T follicular helper cell (primary cell): ENCODE measurements at places on chromosomes 11 and 22.

- no peak for DNase-seq
These were observed 14.4 kb downstream of the TIMP3 start for GRCh38 chr22:32815943-32816342.

- no peak for DNase-seq
These were observed 358.2 kb upstream of the PDGFD start for GRCh38 chr11:104522123-104522522.

DNA sequence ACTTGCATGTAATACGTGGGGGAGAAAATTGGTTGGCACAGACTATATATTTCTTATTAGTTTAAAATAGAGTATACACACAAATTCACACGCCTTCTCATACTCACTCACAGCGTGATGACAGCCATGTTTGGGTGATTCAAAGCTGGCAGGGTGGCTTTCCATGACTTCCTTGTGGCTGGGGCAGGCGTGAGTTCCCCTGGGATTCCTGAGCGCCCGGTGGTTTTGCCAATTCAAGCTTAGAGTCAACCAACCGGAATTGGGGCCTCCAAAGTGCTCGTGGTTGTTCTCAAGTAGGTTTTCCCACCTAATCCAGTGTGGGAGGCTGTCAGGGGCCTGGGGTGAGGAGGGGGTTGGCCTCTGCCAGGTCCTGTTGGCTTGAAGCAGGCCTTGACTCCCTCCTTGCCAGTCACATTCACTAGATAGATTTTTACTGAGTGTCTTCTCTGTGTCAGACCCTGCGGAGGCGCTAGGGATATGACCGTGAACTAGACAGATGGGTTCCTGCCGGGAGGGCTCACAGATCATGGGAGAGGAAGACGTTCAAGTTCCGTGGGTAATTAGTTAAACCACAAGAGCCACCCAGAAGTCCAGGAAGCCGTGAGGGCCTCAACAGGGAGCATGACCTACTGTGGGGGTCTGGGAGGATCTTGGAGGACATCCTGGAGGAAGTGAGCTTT is 11.5 kb downstream of the PKNOX2 start:
- DNase-seq = no peak

- DNase-seq = no peak
These were observed 2.6 kb downstream of the PGGHG start for GRCh38 chr11:291281-292210.

GRCh38 chr11:12007230-12007593 is 1.2 kb downstream of the DKK3 start:
- DNase-seq = no peak

GRCh38 chr22:44358709-44359440 is 46.1 kb upstream of the SHISAL1 start:
- no peak for DNase-seq

DNA sequence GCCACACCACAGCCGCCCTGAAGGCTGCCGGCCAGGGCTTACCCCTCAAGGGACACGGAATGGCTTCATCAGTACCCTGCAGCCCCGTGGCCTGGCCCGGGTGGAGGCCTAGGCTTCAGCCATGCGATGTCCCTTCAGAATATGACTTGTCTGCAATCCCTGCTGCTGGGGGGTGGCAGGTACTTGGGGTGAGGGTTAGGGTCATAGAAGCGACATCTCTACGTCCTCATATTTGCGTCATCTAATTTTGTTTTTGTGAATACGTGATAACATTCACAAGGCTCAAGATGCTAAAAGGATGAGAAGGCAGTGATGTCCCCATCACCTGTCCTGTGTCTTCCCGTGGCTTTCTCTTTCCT is 6.4 kb downstream of the CCND1 start:
- no peak for DNase-seq

DNA sequence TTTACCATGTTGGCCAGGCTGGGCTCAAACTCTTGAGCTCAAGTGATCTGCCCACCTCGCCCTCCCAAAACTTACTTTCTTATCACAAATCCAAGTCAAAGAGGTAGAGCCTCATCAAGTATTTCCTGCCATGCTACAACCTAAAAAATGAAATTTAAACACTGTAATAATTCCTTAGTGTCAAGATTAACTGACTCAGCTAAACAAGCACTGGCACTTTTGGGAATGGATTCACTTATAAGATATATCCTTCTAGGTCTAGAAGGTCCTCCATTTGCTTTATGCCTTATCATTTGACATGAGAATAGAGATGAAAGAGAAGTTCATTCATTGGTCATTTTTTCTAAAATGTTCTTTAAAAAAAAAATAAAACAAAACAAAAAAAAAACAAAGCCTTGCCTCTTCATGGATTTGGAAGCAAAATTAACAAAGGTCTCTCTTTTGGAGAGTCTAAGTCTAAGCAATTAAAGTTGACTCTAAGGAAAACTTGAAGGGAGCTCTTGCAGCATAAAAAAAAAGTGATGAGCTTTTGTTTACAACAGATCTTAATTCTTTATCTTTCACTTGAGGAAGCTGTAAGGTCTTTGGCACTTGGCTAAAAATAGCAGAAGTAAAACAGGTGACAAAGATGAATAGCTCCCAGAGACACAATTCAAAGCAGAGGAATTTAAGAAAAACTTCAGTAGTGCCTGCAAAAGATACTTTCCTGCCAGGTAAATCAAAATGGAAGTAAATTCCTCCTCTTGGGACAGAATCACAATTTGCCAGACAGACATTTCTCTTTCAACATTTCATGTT is 50.3 kb downstream of the CADM1 start:
- DNase-seq = no peak
